ENCODE measurements at places on chromosomes 13 and 19.
A peak's percentile ranks its signal among the peaks of the same experiment; 100 is the strongest.

DNA sequence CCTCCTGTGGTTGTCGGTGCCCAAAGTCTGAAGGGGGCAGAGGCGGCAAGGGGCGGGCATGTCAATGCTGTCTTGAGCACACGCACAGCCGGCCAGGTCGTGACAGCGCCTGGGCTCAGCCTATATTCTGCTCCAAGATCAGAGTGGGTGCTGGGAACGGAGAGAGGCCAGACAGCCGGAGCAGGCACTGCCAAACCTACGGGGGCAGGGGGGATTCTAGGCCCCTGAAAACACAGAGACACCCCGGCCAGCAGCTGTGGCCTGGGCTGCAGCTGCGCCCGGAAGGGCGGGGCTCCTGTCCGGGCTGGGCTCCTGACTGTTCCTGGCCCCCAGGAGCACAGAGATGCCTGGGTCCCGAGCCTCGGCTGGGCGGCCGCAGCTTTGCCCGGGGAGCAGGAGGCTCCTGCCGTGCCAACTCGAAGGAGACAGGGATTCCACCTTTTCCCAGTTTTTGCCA, 2662.9 kb upstream of the PCDH20 start:
- DNase-seq, result peak; percentile 53

GRCh38 chr19:53019684-53020083, 6.0 kb downstream of the ERVV-1 start:
- DNase-seq, result peak; percentile 14

GRCh38 chr19:661427-662196, 1.4 kb downstream of the RNF126 start:
- DNase-seq, result no peak

DNA sequence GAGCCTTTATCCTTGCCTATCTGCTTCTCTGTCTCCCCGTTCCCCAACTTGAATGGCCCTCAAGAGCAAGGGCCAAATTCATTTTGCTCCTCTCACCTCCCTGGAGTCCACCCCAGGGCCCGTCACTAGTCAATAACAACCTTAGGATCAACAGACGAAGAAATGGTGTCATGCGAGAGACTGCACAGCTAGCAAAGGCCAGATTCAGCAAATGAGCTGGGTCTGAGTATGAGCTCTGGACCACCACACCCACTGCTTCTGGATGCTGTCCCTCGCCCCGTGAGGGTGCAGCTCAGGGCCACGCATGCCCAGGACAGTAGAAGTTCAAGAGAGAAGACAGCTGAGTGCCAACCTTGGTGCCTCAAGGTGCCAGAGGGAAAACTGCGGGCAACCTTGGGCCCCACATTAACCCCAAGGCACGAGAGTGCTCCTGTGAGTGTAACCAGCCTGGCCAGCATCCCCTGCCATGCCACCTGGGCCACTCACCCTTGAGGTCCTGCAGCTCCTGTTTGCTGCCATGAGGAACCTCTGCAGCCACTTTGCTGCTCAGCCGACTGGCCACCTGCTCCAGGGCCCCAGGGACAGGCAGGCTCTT, 11.8 kb upstream of the AKAP8L start:
- no peak for DNase-seq

DNA sequence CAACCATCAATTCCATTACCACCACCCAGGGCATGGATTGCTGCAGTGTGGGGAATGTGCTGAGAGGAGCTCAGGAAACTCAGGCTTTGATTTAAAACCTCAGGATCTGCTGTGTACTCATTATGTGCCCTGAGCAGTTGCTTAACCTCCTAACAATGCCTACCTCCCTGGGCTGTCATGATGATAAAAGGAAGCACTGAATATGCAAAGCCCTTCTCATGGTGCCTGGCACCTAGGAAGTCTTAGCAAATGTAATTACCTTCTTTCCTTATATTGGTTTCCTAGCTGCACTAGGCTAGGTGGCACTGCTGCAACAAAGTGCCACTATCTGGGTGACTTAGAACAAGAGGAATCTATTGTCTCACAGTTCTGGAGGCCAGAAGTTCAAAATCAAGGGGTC, 62.2 kb downstream of the KCTD12 start:
- no peak for DNase-seq

DNA sequence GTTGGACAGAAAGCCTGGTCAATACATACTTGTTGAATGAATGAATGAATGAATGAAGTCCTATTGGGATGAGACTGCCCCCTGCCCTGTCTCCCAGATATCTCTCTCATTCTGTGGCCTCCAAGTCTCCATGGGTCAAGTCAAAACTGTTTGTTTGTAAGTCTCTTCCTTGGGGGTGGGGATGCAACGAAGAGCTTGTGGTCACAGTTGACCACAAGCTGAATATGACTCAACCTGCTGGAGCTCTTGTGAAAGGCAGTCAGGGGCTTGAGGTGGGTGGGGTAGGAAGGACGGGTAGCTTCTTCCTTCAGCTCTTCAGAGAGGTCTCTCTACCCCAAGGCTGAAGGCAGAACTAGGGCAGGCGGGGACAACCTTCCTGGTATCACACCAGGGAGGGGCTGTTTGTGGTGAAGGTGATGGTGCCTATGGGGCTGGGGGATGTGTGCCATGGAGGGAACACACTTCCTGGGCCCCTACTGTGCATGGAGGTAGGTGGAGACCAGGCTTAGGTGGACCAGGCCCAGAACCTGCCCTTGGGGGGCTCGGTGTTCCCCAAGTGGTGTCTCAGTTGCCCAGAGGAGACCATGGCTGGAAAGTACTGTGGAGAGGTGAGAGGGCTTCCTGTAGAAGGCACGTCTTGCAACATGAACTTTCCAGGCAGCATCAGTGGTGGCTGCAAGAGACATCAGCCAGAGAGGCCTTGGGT, 8.0 kb downstream of the MYO1F start:
- DNase-seq, result no peak

All from DMS53 (cell line).